ENCODE measurements at places on chromosomes 7 and 10.

DNA sequence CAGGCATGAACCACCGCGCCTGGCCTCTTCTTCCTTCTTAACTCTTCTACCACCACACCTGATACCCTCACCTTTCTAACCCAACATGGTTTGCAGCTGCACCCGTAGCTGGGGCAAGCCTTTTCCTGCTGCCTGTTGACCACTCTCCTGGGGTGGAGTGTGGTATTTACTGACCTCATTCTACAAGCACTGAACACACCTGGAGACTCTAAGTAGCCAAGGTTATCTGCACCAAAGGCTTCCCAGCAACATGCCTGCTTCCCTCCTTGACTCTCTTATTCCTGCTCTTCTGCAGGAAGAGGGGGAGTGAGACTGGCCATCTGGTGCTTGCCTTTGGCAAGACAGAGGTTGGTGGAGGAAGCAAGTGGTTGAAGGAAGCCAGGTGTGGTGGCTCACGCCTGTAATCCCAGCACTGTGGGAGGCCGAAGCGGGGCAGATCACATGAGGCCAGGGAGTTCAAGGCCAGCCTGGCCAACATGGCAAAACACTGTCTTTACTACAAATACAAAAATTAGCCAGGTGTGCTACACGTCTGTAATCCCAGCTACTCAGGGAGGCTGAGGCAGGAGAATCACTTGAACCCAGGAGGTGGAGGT lies 10.1 kb downstream of the ACTR1A start:
- DNase-seq, result no peak

DNA sequence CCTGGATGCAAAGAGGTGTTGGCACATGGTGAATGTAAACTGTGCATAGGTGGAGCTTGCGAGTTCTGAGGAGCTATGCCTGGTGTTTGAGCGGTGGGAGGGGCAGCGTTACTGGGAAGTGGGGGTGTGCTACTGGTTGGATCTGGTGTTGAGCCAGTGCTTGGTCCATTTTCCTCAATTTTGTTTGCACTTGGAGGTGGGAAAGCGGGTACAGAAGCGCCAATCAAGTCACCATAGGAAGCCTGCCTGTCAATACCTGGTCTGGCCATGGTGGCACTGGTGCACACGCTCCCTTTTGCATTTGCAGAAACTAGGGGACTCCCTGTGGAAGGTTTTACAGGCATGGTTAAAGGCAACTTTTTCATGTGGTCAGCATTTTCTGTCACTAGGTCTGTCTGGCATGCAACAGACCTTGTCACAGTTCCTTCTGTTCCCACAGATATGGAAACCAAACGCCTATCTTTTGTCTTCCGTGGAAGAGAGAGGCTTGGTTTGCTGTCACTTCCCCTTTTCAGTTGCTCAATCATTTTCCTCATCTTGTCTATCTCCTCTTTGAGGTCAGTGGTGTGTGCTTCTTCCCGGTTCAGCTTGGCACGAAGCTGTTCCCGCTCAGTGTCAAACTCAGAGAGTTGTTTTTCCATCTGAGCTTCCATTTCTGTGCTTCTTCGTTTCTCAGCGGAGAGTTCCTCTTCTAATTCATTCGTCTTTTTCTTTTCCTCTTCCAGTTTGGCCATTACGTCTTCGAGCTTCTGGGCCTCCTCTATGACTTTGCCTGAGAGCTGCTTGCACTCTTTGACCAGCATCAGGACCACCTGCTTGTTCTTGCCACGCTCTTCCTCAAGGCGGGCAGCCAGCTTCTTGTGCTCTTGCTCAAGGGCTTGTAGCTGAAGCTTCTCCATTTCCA lies 81.1 kb downstream of the CTTNBP2 start:
- no peak for DNase-seq

GRCh38 chr10:52956461-52956860 lies 183.9 kb upstream of the MBL2 start:
- no peak for DNase-seq

GRCh38 chr7:94888551-94888950 lies 18.8 kb upstream of the PPP1R9A start:
- no peak for DNase-seq

DNA sequence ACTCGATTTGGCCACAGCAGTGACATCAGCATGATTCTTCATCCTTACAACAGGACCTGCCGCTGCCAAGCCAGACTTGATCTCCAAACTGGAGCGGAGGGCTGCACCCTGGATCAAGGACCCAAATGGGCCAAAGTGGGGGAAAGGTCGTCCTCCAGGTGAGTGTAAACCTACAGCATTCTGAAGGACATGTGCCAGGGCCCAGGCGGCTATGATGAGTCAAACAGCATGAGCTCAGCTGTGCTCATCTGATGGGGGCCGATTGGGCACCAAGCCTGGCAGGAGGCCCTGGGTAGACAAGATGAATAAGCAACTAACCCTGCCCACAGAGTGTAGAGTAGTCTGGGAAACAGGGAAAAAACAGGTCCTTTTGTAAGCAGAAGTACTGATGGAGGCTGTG lies 14.4 kb upstream of the ATP6V0E2 start:
- DNase-seq, result no peak
